ENCODE measurements at places on chromosomes 2 and 18.

- no peak for DNase-seq
Observed at GRCh38 chr2:160989778-160990177, 170.4 kb upstream of the TANK start.

DNA sequence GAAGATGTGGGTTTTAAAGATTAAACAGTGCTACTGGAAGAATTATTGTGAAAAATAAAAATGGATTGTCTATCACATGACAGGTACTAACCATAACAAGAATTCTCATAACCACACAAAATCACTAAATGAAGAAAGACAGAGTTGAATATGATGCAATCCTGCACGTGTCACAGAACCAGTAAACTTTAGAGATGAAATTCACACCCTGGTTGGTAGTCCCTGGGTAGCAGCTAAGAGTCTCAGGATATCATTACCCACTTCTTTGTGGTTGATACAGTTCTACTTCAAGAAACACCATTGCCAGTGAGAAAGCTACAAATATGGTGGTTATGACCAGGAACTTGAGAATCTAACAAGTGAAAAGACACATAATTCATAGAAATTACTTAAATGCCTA lies 450.2 kb downstream of the ERBB4 start:
- no peak for DNase-seq

DNA sequence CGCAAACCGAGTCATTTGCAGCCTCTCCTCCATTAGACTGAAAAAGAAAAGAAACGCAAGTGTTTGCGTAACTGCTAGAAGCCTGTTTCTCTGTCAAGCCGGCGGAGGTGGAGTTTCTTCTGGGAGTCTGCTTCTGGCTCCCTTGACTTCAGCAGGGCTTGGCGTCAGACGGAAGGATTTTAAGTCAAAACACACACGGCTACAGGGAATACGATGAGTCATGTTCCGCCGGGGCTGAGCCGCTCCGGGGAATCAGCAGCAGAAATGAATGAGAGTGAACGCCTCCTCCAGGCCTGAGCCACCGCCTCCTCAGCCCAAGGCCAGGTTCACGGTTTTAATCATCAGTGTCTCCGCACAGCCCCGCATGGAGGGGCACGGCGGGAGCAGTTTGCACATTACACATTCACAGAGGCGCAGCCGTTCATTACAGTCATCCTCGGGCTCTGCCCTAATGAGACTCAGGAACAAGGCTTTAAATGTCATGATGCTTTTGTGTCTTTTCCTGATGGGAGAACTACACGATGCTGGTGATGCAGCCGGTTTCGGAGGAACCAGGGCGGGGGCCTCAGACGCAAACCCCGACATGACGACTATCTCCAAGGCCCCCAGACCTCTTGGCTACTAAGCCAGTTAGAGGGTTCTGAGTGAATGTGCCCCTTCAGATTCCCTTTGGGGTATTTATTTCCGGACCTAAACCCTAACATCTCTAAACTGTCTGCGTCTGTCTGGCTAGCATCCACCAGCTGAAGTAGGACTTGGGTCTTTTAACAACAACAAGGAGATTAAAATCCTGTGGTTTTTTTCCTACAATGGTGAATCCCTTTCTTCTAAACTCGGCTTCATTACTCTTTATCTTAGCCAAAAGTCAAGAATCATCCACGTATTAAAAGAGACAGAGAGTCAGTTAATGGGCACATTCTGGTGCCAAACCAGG lies 11.1 kb upstream of the SCG2 start:
- DNase-seq = no peak

- DNase-seq = no peak
Observed at GRCh38 chr2:164260506-164260905, 360.8 kb downstream of the GRB14 start.

GRCh38 chr2:191682126-191682525 lies 4.2 kb downstream of the NABP1 start:
- no peak for DNase-seq

DNA sequence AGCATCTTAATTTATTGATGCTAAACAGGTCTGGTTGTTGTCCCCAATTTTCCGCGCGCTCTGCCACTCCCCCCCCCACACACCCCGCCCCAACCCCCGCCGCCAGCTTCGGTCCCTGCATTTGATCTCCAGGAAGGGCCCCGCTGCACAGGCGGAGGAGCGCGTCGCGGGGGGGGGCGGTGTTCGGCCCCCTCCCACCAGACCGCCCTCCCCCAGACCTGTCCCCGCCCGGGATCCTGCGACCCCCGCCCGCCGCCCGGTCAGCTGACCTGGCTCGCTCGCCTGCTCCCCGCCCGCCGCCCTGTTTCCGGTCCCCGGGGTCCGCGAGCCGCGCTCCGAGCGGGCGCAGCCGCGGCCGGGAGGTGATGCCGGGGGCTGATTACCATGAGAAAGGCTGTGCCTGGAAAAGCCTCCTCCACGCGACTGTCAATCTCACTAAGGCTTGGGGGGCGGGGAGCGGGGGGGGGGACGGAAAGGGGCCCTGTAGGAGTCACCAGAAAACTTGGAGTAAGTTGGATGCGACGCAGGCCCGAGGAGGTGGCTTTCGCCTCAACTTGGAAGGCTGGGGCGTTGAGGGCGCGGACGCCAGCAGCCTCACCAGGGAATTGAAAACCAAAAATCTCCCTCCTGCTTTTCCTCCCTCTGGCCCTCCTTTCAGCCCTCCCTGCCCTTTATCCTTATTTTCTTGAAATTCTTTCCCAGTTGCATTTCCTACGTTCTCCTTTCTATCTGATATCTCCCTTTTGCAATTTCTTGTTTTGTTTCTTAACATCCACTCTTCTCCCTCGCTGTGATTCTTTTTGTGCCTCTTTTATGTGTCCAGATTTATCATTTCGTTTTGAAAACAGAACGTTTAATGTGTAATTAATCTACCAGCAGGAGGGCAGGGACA lies 4.4 kb upstream of the ZEB2 start:
- no peak for DNase-seq

- no peak for DNase-seq
Observed at GRCh38 chr2:215503381-215503780, 67.5 kb upstream of the FN1 start.

- DNase-seq = no peak
Observed at GRCh38 chr2:215461836-215462532, 26.1 kb upstream of the FN1 start.

GRCh38 chr18:68997845-68998244 lies 200.0 kb downstream of the CCDC102B start:
- no peak for DNase-seq

DNA sequence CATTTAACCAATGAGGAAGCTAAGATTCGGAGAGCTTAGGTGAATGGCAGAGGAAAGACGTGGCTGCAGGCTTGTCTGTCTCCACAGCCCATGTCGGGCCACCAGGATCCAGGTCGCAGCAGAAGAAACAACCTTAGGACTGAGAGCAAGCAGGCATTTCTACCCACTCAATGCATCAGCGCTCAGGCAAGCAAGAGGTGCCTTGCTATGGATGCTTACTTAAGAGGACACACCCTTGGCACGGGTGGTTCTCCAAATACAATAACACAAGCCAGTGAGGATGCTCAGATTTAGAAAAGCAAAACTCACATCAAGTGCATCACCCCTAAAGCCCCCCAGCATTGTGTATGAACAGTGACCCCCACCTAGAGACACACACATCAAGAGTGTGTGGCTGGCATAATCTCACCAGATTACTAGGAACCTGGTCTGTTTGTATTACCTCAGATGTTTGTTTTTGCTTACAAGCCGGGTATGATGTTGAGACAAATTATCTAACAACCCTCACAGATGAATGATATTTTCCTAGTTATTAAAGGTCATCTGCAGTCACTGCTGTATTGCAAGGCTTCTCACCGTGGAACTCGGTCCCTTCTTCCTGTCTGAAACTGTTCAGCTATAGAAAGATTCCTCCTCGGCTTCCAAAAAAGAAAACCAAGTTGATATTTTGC lies 34.2 kb upstream of the NPAS2 start:
- DNase-seq = no peak

DNA sequence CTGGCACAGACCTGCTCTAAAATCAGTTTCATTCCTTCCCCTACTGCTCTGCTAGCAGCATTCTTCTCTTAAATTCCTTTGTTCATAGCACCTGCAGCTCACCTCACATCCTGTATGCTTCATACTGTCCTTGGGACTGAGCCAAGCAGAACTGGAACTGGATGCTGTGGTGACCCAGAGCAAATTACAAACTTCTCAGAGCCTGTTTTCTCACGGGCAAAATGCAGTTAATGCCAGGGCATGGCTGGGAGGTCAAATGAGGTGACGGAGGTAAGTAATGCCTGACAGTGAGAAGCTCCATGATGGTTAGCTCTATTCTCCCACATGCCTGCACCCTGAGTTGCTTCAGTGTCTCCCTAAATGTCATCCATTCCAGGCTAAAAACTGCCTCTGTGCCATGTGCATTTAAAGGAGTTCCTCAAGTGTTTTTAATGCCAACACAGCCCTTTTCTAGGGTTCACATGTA lies 29.7 kb downstream of the C2orf42 start:
- no peak for DNase-seq

DNA sequence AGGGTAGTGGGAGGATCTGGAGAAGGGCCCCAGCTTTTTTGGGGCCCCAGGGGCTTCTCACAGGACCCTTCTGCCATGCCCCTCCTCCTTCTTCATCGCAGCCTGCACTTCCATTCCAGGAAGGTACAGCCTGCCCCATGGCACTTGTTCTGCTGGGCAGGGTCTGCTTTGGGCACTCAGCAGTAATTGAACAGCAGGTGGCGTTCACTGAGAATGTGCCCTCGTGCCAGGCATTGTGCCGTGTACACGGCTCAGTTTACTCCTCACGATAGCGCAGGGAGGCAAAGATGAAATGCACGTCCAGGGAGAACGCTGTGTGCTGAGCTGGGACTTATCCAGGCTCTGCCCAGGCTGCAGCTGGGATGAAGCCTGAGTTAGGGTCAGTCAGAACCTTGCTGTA lies 54.8 kb upstream of the ASB18 start:
- DNase-seq = no peak

- DNase-seq = no peak
Observed at GRCh38 chr18:11741505-11742145, 52.6 kb downstream of the GNAL start.

- no peak for DNase-seq
Observed at GRCh38 chr18:64245126-64245861, 96.4 kb upstream of the LINC00305 start.

GRCh38 chr18:26225022-26225693 lies 1.1 kb upstream of the TAF4B start:
- no peak for DNase-seq

DNA sequence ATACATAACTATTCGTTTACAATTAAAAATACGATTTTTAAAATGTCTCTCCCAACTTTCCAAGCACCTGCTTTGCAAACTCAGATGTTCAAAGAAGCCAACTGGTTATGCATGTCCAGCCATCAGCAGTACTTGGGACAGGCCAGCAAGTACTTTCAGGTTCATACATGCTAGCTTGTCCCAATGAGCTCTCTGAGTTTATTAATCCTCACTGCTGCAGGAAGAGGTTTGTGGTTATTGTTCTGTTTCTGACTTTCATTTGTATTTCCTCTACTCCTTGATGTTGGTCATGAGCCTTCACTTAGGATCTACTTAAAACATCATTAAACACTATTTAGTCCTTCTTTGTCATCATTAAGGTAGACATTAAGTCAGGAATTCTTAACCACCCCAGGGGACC lies 374.1 kb downstream of the LRATD1 start:
- no peak for DNase-seq

DNA sequence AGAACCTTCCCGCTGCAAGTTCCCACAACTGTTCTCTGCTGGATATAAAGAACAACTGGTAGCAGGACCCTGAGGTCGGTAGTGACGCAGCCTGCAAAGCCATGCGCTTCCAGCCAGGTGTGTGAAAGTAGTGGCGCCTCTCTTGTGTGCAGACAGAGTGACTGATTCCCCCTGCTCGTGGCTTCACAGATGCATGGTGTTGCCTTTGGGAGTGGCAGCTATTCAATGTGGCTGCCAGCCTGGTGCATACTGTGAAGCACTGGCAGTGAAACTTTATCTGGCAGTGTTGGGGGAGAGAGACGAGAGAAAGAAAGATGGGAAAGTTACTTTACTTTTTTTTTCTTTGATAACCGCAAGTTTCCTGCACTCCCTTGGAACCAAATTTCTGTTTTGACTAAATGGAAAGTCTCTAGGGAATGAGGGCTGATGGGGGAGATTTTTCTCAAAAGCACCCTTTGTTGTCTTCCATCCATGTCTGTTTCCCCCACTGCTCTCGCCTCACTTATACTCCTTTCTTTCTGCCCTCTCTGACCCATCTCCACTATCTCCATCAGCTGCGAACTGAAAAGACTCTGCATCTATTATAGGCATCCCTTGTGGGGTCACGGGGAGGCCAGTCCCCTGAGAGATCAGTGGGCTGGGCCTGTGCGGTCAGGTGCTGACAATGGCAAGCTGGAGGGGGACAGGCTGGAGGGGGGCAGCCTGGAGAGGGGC lies 90.0 kb upstream of the TNP1 start:
- no peak for DNase-seq

DNA sequence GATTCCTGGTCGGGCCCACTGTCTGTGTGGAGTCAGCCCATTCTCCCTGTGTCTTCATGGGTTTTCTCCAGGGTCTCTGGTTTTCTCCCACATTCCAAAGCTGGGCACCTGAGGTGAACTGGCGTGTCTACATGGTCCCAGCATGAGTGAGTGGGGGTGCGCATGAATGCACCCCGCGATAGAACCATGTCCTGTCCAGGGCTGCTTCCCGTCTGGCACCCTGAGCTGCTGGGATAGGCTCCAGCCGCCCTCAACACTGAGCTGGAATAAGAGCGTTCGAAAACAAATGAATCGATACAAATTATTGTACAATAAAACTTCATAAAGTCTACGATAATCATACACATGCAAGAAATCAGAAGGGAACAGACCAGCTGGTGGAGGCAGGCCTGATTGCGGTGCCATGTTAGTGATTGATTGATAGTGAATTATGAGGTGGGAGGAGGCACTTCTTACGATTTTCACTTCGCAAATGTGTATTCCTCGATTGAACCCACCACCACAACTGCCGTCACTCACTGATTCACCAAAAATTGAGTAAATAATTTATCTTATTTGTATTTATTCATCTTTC lies 186.6 kb downstream of the MGAT5 start:
- DNase-seq = no peak

- DNase-seq = no peak
Observed at GRCh38 chr18:31603315-31603714, 11.6 kb downstream of the TTR start.

GRCh38 chr2:31131871-31132270 lies 6.4 kb downstream of the GALNT14 start:
- no peak for DNase-seq

GRCh38 chr2:97739020-97739892 lies 25.9 kb downstream of the ZAP70 start:
- DNase-seq = no peak

DNA sequence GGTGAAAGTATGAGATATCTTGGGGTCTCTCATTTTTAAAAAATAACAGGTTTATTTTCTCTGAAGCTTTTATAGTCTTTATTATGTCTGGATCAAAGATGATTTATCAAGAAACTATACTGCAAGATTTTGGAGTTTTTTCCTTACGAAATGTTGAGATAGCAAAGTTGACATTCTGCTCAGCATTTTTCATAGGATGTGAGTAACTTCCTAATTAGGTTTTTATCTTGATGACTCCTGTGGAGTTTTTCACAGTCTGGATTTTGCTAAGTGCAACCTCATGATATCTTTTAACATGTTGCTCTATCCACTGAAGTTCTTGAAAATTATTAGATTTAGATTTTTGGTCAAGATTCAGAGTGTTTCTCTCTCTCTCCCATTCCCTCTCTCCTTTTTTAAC lies 17.8 kb downstream of the TCF7L1 start:
- DNase-seq = no peak
